NCI-H524 treated with DMSO at 0.1 percent for 48 hours (cell line): ENCODE measurements at places on chromosomes 1 and 21.

DNA sequence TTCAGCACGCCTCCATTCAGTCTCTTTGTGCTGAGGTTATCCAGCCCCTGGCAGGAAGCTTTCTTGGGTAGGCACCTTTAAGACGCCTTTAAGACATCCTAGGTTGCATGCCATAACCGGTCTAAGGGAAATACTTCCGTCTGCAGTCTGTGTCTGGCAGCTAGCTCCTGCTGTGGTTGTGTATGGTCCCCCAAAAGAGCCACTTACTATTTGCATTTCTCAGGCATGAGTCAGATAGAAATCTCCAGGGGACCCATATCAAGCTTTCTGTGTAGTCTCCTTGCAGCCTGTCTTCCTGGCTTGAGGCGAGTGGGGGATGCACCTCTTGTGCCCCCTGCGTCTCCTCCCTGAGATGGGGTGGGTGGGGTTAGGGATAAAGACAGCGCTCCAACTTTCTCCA, 10.0 kb upstream of the RYR2 start:
- DNase-seq = no peak

GRCh38 chr1:246875041-246876026, 56.4 kb downstream of the AHCTF1 start:
- DNase-seq = no peak

GRCh38 chr1:9376430-9376829, 83.7 kb downstream of the SPSB1 start:
- DNase-seq = no peak

GRCh38 chr1:217590598-217590997, 40.3 kb downstream of the GPATCH2 start:
- no peak for DNase-seq

- DNase-seq = no peak
These were observed 15.1 kb upstream of the AIM2 start for GRCh38 chr1:159091607-159092031.

GRCh38 chr1:20149601-20150325, 10.6 kb downstream of the PLA2G2F start:
- DNase-seq = no peak

DNA sequence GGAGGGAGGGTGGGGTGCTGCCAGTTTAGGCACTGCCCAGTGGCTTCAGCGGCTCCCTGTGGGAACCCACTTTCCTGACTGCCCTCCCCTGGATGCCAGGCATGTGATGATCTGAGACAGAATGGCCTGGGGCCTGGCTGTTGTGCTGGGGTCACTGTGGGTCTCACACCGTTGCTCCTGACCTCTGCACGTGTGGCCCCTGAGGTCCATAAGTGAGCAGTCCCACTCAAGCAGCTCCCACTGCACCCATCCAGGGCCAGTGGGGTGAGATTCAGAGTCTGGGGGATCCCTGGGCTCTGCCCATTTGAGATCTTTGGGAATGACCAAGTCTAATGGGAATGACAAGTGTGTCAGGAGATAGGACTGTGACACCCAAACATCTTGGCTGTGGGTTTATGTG, 18.0 kb downstream of the PODN start:
- DNase-seq = no peak

DNA sequence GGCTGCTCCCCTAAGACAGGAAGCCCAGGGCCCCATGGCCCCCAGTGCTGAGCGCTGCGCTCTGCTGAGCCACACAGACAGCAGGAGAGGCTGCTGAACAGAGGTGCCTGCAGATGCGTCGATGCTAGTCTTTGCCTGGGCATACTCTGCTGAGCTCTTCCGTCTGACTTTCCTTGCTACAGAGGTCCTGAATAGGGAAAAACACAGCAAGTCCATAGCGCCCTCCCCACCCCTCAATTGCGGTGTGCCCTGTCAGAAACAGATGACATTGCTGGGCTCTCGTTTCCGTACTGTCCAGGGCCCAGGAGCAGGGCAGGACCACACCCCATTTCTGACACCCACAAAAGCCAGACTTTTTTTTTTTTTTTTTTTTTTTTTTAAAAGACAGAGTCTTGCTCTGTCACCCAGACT, 252.5 kb downstream of the SDCCAG8 start:
- no peak for DNase-seq

DNA sequence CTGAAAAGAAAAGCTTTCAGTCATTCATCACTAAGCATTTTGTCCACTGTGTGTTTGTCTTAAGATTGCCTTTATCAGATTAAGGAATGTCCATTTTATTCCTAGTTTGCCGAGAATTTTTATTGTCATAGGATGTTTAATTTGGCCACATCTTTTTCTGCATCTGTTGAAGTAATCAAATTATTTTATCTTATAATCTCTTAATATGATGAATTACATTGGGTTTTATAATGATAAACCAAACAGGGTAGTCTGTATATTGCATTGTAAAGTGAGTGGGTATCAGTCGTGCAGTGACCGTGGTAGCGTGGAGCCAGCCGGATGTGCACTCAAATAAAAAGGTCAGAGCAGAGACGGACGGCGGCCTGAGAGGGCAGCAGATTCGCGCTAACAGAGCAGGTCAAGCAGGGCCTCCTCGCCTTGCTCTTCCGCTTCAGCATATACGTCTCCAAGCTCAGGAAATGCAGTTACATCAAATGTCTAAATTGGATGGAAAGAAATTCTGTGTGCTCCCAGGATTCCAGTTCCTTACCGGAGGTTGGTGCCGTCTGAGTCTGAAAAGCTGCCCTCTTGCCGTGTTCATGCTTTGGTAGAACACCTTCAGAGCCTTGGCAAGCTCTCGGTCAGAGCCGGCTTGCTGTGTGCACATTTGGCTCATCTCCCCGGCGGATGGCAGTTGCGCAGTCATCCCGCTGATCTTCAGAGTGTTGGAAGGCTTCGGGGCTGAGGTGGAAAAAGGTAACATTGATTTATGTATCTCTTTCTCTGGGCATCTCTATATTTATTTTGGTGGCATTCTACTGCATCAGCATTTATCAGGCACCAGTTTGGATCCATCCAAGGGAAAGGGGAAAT, 51.5 kb downstream of the SCCPDH start:
- DNase-seq = no peak

DNA sequence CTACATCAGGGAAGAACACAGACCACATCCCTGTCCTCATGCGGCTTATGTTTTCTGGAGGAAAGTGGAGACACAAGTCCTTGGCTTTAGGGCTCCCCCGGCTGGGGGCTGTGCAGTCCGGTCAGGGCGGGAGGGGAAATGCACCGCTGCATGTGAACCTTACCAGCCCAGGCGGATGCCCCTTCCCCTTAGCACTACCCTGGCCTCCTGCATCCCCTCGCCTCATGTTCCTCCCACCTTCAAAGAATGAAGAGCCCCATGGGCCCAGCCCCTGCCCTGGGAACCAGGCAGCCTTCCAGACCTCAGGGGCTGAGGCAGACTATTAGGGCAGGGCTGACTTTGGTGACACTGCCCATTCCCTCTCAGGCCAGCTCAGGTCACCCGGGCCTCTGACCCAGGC, 45.5 kb downstream of the TNNT2 start:
- DNase-seq = no peak

GRCh38 chr1:176448340-176448739, 14.6 kb upstream of the PAPPA2 start:
- no peak for DNase-seq

DNA sequence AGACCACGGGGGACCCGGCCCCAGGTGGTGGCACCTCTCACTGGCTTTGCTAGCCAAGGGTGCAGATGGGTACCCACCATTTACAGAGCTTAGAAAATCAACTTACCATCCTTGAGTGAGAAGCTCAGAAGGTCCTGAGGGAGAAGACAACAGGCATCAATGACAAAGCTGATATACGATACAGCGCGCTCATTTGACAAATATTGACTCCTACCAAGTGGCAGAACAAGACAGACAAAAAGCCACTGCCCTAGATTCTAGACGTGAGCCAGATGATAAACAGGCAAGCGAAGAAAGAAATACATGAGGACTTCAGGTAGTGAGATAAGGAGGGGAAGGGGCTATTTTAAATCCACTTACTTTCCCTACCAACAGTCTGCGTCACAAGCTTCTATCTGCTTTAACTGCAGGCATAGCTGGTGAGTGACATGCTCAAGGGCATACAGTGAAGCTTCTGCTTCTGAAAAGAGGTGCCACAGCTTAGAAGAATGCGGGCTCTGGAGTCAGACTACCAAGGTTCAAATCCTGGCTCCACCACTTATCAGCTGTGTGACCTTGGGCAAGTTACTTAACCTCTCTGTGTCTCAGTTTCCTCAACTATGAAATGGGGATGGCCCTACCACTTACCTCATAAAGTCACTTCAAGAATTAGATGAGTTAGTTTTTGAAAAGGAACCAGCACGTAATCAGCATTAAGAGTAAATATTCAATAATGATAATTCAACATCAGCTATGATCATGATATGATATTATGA, 29.1 kb downstream of the TMCO4 start:
- DNase-seq = no peak

DNA sequence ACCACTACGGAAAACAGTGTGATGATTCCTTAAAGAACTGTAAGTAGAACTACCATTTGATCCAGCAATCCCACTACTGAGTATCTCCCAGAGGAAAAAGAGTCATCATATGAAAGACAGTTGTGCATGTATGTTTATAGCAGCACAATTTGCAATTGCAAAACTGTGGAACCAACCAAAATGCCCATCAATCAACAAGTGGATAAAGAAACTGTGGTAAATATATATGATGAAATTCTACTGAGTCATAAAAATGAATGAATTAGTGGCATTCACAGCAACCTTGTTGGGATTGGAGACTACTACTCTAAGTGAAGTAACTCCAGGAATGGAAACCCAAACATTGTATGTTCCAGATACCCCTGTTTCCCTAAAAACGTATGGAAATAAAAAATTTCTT, 337.0 kb upstream of the PTBP2 start:
- no peak for DNase-seq

DNA sequence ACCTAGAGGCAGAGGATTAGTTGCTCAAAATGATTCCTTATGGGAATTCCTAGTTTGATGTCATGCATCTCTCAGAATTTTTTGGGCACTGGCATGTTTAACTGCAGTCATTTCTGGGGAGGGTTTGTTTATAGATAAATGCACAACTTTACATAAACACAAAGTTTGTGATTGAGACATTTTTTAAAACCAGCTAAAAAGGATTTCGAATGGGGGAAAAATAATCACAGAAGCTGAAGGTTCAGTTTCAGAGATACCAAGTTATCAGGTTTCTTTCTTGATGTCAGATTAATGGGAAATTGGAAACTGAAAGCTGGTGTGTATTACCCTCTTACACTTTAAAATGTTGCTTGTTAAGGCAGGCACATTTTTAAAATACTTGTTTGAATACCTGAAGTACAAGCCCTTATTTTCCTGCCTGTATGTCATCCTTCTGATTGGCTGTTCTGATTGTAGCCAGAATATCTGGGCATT, 72.1 kb downstream of the DISP1 start:
- no peak for DNase-seq

DNA sequence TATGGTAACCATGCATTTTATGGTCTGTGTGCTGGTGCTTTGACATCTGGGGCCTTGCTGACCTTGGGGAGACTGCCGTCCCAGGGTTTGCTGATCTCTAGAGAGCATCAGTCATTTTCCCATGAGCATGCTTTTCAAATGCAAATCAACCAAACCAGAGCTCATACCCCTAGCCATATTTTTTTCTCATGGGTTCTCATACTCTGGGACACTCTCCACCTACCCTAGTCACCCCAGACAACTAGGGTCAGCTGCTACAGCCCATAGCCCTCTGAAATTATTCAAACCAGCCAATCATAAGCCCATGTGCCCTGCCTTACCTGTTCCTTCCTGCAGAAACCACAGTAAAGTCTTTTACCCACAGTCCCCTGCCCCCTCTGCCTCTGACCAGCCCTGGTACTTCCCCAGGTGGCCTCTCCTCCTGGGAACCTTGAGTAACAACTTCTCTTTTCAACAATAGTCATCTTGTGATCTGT, 132.0 kb downstream of the MAP3K21 start:
- DNase-seq = no peak

DNA sequence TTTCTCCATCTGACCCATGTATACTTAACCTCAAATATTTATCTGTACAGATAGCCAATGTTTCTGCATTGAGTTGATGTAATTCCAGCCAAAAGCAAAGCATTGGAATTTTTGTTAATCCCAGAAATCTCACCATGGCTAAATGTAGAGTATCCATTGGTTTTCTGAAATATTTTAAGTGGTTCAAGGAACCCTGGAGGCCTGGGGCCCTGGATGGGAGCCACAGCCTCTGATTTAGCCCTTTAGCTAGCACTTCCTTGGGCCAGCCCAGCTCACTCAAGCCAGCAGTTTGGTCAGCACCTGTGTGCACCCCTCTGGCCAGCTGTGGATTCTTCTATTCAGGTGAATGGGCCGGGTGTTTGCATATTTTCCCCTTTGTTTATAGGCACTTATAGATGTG, 18.8 kb upstream of the EPS8L3 start:
- DNase-seq = no peak
